ENCODE measurements at places on chromosomes 1 and 21.

DNA sequence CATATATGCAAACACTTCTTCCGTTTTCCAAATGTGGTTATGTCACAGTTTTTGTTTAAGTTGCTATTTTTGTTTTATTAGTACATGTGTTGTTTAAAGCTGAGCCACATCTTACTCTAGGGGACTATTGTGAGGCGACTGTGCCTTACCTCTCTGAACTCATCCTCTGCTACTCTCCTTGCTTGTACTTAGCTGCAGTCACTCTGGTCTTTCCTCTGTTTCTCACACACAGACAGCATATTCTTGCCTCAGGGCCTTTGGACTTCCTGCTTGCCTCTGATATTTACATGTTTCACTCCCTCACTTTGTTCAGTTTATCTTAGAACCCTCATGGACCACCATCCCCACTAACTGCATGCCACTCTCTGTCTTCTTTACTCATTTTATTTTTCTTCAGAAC, 101.1 kb downstream of the MACF1 start:
- DNase-seq: no peak

DNA sequence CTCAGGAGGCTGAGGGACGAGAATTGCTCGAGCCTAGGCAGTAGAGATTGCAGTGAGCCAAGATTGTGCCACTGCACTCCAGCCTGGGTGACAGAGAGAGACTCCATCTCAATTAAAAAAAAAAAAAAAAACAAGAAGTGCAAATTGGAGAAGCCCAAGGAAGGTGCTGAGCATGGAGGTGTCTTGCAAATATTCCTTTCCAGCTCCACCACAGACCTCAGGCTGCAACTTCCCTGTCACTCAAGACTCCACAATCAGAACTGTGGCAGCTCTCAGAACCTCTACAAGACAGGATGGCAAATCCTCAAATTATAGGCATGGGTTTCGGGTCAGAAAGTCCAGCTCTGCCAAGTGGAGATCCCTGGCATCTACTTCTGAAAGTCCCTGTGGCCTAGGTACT, 104.4 kb upstream of the TIAM1 start:
- DNase-seq: no peak

DNA sequence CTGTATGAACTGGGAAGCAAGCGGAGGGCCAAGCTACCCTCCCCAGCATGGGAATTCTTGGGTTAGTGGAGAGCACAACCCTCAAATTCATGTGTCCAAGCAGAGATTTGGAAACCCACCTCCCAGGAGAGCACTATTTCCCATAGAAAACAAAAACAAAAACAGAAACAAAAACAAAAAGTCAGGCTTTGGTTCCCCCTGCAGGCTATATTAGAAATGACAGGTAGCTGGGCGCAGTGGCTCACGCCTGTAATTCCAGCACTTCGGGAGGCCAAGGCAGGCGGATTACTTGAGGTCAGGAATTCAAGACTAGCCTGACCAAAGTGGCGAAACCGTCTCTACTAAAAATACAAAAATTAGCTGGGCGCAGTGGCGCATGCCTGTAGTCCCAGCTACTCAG, 10.8 kb downstream of the MINDY1 start:
- DNase-seq: no peak

DNA sequence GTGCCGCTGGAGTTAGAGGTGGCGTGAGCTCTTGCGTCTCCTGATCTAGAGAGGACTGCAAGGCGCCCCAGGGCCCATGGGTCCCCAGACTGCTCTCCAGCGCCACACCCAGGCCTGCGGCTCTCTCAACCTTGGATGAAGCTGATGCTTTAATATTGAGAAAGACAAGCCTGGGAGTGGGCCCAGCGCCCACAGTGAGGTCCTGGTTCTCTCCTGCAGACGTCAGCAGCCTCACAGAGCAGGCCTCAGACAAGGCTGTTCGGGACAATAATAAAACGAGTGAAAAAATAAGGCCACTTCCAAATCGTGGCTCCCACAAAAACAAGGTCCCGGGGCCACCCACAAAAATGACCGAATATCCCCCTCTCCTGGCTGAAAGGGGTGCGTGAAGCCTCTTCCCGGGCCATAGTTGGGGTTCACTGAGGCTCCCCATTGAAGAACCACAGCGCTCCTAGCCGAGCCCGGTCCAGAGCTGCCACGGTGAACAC, 6.0 kb upstream of the DNMT3L start:
- no peak for DNase-seq

DNA sequence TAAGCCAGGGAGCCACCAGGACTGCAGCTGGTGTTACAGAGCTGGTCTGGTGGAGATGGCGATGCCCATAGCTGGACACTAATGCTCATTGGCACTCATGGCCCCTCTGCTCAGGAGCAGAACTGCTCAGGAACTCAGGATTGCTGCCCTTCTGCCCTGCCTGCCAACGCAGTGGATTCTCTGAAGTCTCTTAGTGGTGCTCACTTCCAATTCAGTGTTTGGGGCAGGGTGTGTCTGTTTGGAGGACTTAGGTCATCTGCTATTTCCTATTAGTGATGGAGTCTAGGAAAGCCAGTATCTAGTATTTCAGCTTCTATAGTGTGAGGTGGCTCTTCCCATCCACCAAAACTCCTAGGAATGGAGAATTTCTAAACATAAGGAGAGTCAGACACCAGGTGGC, 29.1 kb downstream of the S100A10 start:
- DNase-seq: no peak

- DNase-seq: no peak
Measured at GRCh38 chr1:201028461-201028889, 5.0 kb upstream of the KIF21B start.

DNA sequence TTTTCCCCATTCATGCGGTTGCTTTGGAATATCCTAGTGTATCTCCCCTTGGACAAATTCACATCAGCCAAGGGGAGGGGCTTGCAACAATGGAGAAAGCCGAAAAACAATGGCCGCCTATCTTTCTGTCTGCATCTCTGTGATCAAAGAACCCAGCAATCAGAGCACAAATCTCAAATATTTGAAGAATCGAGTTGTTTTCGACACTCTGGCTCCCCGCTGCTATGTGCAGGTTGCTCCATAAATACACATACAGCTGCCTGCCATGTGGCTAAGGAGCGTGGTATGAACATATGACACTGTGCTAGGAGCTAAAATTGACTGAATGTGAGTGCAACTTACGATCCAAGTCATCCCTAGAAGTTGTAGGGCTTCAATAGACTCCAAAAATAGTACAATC, 8.5 kb downstream of the CFHR4 start:
- DNase-seq: no peak

DNA sequence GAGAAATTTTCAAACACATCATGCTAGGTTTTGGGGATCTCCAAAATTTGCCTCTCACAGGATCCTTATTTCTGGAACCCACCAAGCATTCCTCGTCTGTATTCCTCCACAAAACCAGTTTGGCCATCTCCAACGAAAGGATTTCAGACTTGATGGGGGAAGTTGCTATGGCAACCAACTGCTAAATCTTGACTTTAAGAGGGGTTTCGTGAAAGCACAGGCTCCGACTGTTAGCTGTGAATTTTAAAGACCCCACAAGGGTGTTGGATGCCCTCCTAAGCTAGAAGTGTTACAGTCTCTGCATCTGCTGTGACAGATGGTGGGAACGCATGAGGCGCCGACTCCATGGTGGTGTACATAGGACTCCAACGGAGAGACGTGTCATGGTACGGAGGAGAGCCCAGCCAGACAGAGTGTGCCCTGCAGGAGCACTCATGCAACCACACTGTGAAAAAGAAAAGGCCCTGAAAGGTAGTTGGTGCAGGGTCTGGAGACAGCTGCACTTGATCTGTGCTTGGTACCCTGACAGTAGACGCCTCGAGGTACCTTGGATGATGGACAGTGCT, 147.1 kb downstream of the ASTN1 start:
- no peak for DNase-seq

- DNase-seq: no peak
Measured at GRCh38 chr1:27192039-27192529, 37.2 kb upstream of the SLC9A1 start.

GRCh38 chr1:24897263-24898151, 32.6 kb downstream of the RUNX3 start:
- no peak for DNase-seq

- peak; percentile 93 for DNase-seq
Measured at GRCh38 chr1:47569681-47570470, 132.0 kb downstream of the FOXD2 start.

DNA sequence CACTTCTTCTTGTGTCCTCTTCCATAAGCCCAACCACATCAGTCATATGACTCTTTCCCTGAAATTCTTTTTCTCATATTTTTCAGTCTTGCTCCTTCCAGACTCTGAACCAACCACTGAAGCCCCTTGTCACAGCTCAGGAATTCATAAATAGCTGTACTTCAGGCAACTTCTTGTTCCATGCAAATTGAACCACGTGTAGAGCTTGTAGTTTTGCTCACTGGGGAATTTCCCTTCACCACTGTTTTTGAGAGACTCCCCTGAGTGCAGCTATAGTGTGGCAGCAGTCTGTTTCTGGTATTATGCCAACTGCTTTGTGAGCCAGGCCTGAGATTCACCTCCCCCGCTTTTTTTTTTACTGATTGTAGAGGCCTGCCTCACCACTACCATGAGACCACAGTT, 150.3 kb upstream of the SPAG17 start:
- no peak for DNase-seq

- DNase-seq: no peak
Measured at GRCh38 chr1:157157501-157158190, 19.5 kb upstream of the ETV3 start.

GRCh38 chr1:54156201-54156600, 3.4 kb upstream of the CDCP2 start:
- DNase-seq: no peak

DNA sequence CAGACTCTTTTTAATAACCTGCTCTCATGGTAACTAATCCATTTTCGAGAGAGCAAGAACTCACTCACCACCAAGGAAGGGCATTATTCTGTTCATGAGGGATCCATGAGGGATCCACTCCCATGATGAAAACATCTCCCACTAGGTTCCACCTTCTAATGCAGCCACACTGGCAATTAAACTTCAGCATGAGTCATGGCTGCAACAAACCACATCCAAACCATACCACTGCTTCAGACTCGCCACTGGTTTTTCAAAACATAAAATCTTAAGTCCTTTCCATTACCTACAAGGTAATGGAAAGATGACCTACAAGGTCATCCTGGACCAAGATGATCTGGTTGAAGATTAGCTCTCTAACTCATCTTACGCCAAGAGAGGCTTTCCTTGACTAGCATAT, 405.1 kb downstream of the VAV3 start:
- no peak for DNase-seq

DNA sequence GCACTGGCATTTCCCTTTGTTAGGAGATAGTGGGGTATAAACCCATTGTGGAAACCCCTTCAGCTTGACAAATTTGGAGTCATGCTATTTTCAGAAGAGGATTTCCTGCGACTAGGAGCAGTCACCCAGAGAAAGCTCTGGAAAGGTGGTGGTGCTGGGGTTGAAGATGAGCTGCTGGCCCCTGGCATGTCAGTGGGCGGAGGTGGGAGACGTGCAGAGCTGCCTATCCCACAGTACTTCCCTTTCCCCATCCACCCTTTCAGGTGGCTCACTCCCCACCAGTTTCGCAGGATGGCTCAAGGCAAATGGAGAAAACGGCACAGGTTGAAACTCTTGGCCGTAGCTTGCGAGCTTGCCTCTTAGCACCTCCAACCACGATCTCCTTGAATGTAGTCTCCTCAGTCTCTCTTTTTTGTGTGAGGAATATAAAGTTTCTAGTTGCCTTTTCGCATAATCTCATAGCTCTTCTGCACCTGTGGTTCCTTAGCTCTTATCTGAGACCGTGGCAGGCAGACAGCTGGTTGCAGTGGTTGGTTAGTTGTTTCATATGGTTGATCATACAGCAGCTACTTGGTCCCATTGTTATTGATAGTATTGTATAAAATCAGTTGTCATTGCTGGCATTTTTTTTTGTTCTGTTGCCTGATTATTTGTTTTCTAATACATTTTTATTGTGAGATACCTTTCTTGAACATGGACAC, 48.2 kb downstream of the ADARB1 start:
- DNase-seq: no peak

GRCh38 chr21:16154951-16155635, 425.3 kb downstream of the USP25 start:
- no peak for DNase-seq

DNA sequence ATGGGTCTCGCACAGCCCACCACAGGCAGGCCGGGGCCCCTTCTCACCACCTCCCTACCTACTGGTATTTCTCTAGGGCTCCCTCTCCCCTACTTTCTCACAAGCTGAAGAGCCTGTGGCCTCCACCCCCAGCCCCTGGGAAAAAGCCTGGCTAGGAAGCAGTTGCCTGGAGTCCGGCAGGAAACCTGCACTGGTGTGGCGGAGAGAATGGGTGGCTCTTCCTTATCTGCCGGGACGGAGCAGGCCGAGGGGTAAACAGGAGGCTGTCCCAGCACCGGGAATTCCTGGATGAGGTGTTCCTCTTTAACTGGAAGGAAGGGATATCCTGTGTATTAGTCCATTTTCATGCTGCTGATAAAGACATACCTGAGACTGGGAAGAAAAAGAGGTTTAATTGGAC, 125.8 kb downstream of the TLR5 start:
- no peak for DNase-seq

- DNase-seq: no peak
Measured at GRCh38 chr1:218517459-218517858, 172.3 kb downstream of the TGFB2 start.

DNA sequence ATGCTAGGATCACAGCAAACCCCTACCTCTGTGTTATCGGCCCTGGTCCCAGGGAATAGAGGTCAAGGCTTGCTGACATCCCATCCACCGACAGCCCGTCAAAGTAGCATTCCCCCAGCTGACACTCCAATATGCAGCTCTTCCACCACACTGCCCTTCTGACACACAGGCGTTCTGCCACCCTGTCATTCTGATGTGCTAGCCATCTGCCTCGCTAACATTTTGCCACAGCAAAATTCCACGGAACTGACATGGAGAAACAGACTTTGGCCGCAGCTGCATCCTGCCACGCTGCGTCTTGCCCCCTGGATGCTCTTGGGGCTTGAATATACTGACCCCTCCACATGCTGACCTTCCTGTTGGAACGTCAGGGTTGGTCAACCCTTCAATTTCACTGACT, 163.2 kb upstream of the CSF3R start:
- DNase-seq: no peak

- DNase-seq: peak; percentile 65
Measured at GRCh38 chr1:231584117-231584516, 42.5 kb upstream of the DISC1 start.

- no peak for DNase-seq
Measured at GRCh38 chr1:168792142-168792541, 63.1 kb upstream of the DPT start.

DNA sequence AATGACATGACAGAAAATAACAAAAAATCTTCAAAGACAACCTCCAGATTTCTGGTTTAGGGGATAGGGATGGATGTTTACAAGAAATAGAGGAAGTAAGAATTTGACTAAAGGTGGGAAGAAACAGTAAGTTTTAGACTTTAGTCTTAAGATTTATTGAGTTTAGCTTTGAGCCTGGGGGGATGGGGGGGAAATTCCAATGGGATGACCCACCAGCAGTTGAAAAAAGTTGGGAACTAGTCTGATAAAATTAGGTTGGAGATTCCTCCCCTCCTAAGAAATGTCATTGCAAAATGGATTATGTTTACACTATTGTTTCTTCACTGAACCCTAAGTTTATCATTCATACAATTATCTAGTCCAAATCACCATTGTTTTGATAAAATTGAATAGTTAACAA, 28.4 kb downstream of the WDR26 start:
- no peak for DNase-seq
